ENCODE measurements at places on chromosomes 11 and 22. TPM values are rescaled to one million over a fixed set of nuclear protein-coding genes. Genes with fewer than 3 reads are reported as not detected.

DNA sequence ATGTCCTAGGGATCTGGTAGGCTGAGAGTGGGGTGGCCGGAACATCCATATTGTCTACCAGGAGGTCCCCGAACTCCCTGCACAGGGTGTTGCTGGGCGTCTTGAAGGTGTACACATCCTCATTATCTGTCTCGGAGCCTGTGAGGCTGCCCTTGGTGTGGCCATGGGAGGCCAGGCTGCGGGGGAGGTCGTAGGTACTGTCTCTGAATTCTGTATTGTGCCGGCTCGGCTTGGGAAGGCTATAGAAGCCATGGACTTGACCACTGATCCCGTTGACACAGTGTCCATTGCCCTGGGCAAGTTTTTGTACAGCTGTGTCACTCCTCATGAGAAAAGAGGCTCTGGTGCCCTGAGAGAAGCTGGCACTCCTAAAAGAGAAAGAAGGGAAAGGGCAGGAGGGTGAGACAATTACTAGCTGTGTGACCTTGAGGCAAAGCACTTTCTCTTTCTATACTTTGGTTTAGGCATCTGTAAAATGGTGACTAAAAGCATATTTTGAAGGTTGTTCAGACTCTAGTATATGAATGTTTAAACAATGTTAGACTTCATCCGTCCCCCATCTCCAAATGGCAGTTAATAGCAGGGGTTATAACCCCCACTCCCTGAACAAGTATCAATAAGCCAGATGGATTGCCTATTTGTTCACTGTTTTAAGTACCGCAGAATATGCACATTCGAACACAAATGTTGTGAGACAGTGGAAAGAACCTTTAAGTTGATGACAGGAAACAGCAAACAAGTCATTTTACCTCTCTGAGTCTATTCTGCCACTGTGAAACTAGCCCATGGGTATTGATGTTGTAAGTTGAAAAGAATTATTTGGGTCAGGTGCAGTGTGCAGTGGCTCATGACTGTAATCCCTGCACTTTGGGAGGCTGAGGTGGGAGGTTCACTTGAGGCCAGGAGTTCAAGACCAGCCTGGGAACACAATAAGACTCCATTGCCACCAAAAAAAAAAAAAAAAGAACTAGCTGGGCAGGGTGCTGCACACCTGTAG lies 38.3 kb downstream of the USP35 start:
- no peak for DNase-seq

- no peak for DNase-seq
Measured at GRCh38 chr11:80722629-80723028, 1281.8 kb upstream of the TENM4 start.

- DNase-seq = peak; percentile 81
Measured at GRCh38 chr11:72629266-72629665, 45.0 kb downstream of the PDE2A start.

- DNase-seq = no peak
Measured at GRCh38 chr11:28983780-28984179, 875.6 kb downstream of the METTL15 start.

- DNase-seq = no peak
Measured at GRCh38 chr11:123357990-123358827, 71.9 kb upstream of the GRAMD1B start.

GRCh38 chr11:132347156-132348090 lies 977.0 kb downstream of the NTM start:
- DNase-seq = no peak

- no peak for DNase-seq
Measured at GRCh38 chr11:129061492-129062230, 119.0 kb upstream of the TP53AIP1 start.

DNA sequence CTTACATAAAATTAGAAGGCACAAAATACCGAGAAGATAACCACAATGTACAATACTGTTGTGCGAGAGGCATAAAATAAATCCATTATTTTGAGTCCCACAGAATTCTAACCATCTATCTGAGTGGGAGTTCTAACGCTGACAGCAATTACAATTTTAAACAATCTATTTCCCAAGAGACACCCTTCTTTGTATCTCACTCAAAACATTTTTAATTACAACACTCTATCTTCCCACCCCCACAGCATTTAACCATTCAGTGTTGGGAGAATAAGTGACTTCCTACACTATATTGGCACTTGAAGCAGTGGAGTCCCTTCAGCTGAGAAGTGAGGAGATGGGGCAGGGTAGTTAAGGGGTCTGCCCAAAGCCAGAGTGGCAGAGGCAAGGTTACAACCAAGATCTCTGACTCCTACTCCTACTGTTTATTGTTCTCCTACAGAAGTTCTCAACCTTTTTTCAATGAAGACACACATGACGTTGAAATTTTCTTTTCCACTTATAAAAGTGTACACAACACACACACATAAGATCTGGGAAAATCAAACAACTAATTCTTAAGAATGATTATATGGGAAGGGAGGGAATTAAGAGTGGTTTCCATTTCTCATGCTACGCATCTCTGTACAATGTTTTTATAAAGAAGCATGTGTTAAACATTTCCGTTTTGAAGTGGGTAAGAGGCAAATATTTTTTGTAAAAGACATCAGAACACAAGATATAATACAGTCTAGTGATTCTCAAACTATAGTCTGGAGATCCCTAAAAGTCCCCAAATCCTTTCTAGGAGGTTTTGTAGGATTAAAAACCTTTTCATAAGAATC lies 10.9 kb downstream of the SLC25A17 start:
- DNase-seq = no peak

DNA sequence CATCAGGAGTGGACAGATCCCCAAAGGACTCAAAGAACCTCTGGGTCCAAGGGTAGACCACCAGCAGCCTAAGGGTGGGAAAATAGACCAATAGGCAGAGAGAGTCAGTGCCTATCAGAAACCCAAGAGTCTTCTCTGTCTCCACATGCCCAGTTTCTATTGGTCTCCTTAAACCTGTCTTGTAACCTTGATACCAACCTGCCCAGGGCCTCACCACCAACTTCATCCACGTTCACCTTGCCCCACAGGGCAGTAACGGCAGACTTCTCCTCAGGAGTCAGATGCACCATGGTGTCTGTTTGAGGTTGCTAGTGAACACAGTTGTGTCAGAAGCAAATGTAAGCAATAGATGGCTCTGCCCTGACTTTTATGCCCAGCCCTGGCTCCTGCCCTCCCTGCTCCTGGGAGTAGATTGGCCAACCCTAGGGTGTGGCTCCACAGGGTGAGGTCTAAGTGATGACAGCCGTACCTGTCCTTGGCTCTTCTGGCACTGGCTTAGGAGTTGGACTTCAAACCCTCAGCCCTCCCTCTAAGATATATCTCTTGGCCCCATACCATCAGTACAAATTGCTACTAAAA lies at the start of gene HBB:
Gene HBB (minus strand): TSS at position 340 of the 579 bp plus-strand sequence. CDS start 50 bp downstream, at position 290.
- DNase-seq = no peak

GRCh38 chr22:40412441-40412840 lies 42.0 kb downstream of the SGSM3 start:
- DNase-seq = no peak

- DNase-seq = peak; percentile 56
Measured at GRCh38 chr22:49664371-49664881, 163.2 kb downstream of the BRD1 start.

GRCh38 chr22:36466258-36466657 lies 15.2 kb downstream of the TXN2 start:
- no peak for DNase-seq

DNA sequence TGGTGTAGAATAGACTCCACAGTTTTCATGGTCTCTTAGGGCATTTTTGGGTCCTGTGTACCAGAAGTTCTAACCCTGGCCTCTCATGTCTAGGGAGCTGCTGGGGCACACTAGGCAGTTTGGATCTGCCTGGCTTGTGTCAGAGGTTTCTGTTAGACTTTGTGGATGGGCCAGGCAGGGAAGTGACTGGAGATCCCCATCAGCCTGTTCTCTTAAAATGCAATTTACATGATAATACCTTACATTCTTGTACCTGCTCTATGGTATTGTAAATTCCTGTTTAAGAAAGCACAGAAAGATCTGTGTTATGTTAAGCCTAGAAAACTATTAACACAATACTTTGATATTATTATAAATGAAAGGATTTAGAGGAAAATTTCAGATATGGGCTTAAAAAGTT lies 104.0 kb downstream of the ARHGAP42 start:
- DNase-seq = no peak

Gene OR8D4
- total RNA-seq = 0.47 TPM

Gene KCTD17
- 22.6 TPM for total RNA-seq

Gene PRODH
- total RNA-seq = 0.94 TPM

Gene HOATZ
- not detected for total RNA-seq

GRCh38 chr11:68038718-68039525 lies at the start of gene TCIRG1:
TCIRG1 (plus strand) TSS chr11:68039025; CDS start chr11:68041272, 2,247 bp downstream.
- peak; percentile 36 for DNase-seq

DNA sequence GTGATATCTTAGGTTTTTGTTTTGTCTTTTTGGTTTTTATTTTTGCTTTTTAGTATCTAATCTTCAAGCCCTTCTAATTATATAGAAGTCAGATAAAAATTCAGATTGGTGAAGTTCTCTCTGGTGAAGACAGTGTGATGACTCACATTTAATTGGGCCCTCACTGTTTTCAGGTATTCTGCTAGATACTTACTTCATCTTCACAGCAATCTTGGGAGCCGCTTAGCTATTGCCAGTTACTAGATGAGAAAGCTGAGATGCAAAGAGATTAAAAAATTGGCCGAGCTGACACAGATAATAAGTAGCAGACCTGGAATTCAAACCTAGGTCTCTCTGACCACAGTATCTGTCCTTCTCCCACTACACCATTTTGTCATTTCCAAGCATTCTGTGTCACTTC lies 75.0 kb downstream of the PPP2R1B start:
- DNase-seq = no peak

Gene TMEM86A
- 6.9 TPM for total RNA-seq

Gene CRYBB3
- total RNA-seq = not detected

DNA sequence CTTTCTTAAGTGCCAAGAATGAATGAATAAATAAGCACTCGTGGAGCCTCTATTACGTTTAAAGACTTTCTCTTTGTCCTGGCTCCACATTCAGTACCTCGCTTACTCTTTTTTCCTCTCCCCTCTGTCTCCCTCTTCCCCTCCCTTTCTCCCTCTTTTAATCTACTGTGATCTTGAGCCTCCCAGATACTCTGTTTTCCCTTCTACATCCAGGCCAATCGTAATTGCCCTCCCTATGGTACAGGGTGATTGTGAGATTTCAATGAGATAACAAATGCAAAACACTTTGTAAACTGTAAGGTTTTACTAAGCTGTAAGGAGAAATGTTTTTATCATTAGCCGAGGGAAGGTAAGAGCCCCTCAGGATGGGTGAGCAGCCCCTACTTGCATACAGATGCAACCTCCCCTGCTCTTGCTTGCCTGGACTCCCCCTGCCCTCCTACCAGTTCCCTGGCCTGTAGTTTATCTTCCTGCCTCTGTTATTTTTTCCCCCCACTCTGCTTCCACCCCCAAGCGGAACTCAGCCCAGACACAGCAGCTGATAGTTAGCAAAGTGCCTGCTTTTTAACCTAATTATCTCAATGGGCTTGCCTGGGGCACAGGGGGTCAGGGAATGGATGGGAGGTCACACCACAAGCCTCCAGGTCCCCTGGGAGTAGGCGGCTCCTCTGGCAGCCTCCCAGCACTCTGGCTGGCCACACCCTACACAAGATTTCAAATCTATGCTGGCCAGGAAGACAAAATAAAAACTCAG lies 76.9 kb upstream of the CADM1 start:
- no peak for DNase-seq

DNA sequence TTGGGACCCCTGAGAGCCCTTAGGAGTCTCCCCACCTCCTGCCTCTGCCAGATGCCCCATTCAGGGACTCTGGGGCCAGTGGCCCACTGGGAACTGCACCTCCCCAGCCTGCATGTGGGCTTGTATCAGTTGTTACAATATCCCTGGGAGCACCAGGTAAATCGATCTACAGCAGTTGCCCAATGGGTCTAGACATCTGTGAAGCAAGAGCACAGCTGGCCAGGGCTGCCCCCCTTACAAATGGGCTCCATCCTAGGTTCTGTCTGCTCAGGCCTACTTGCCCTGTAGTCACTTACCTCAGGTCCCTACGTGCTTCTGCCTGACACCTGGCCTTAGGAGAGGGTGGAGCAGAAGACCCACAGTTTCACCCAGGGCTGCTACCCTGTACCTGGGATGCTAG lies 62.7 kb downstream of the HIRA start:
- no peak for DNase-seq

DNA sequence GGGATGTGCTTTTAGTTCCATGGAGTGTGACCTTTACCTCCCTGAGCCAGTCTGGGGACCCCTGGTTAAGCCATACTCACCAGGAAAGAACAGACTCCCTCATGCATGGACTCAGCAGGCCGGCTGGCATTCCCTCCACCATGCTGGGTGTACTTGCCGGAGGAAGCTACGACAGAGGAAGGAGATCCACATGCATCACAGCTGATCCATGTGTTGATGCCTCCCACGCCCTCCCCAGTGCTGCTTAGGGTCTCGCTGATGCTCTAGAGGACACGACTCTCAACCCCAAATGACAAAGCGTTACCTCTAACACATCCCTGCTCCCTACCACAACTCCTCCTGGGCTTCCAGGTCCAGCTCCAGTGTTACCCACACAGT lies 39.8 kb downstream of the GAB4 start:
- DNase-seq = no peak

DNA sequence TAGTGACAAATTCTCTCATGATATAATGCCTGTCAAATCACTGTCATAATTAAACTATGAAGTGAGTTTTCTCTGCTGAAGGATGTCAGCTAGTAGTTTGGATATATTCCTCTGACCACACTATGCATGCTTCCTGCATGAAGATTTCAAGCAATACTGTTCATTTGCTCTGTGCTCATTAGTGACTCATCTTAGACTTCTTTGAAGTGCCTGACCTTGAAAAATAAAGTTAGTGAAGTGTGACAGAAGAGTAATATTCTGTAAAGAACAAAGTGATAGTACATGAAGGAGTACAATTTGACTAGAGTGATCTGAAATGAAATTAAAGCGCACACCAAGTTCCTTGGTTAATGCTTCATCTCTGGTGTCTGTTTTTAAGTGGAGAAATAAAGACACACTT lies 629.5 kb upstream of the ANO3 start:
- no peak for DNase-seq

Gene FOSL1
- not detected for total RNA-seq

DNA sequence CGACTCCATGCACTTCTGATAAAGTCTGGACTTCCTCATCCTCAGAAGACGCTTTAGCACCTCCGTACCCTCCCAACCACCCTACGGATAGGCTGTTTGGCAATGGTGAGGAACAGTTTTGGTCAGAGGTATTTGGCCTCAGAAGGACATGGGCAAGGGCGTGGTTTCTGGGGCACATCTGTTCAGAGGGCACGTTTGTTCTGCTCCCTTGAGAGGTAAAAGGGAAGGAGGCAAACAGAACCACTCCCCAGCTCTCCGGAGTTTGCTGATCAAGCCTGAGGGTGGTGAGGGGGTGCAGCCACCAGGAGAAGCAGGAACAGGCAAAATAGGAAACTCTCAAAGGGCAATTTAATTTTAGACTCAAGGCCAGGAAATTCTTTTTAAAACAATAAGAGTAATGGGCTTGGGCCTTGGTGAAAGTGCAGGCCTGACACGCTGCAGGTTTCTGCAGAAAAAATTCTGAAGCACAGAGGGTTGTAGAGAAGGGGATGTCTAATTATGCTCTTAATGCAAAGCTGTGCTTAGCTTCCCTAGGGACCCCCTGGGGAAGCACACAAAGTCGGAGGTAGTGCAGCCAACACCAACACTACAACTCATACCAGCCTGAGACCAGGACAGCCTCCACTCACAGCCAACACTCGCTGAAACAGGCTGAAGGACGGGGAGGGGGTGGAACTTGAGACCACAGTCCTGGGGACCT lies 23.3 kb downstream of the ETS1 start:
- DNase-seq = no peak

GRCh38 chr11:65868076-65868667 lies 4.4 kb downstream of the EFEMP2 start:
- DNase-seq = peak; percentile 22
